ENCODE measurements at places on chromosomes 5 and 9.

- no peak for DNase-seq
These were observed 32.7 kb upstream of the ADRA1B start for GRCh38 chr5:159883522-159883950.

DNA sequence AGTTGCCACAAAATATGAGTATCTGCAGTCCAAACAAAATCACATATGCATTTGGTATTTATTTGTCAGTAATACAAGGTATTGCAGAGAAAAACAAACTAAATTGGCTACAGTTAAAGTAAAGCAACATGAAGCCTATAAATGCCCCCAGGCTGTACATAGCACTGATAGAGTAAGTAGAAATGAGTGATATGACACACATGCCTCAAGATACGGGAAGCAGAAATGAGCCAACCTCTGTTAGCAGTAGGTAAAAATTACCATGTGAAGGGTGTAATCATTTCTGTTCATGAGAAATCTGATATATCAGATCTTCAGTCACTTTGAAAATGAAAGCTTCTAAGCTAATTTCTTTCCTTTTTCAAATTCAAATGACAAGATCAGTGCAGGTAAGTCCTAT is 131.1 kb downstream of the CHSY3 start:
- DNase-seq = no peak

DNA sequence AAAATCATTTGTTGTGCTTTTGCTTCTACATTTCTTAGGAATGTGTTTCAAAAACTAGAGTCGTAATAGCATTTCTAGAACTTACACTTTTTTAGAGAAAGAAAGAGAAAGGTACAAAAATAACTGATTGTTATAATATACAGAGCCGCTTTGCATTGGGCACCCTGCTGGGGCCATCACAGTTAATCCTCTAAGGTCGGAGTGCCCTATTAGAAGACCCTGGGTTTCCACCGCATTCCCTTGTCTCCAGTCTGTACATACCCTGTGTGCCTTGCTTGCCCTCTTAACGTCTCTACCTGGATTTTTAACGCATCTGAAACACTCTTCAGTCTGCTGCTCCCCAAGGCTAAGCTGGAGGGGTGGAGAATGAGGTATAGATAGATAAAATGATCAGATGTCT is 1.3 kb downstream of the MARVELD2 start:
- DNase-seq = no peak

DNA sequence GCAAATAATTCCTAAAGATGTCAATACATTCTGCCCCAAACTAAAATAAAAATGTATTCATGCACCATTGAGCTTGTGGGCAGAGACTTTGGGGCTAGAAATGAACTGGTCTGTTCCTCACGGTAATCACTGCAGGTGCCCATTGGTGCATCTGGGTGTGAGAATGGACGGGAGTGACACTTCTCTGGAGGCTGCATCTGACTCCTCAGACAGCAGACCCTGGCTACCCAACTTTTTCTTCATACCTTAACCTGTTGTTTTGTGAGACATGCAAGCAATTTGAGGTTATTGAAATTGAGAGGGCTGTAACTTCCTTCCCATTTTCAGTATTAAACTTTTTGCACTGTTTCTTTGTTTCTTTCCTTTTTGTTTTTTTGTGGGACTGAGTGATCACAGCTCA is 333.4 kb downstream of the ICE1 start:
- no peak for DNase-seq

DNA sequence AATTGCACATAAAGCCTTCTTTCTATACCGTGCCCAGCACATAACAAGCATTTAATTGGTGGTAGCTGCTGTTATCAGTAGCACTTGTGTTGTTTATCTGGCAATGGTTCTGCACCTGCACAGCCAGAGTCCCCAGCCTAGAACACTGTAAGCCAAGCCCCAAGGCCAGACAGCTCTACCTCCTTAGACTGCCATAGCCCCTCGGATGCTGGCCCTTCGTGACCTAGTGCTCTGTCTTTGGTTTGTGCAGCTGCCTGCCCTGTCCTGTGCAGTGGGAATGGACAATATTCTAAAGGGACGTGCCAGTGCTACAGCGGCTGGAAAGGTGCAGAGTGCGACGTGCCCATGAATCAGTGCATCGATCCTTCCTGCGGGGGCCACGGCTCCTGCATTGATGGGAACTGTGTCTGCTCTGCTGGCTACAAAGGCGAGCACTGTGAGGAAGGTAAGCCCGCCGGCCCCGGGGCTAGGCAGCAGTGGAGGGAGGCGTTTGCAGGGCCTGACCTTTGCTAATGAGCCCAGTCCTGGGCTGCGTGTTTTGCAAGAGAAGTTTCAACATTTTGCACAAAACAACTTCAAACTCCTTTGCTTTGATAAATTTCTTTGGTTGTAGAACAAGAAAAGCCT is 173.3 kb upstream of the WWC1 start:
- no peak for DNase-seq

- no peak for DNase-seq
These were observed 252.3 kb upstream of the ADRA1B start for GRCh38 chr5:159663986-159664385.

- DNase-seq = peak; percentile 18
These were observed 28.4 kb downstream of the NNT start for GRCh38 chr5:43631182-43631910.

DNA sequence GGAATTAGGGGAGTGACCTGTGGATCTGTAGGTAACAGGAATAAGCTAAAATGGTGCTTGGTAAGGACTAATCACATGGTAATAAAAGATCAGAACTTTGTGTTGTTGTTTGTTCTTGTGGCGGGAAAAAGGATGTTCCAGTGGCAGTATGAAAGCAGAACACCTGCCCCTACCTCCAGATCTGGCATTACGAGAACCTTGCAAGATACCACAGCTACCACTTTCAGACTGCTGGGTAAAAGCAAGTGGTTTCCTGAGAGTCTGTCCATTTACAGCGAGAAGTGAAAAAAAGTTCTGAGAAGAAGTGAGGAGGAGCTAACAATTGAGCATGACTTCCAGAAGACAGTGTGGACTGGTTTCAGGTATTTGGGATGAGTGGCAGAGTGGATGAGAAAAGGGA is 252.5 kb downstream of the TLE4 start:
- DNase-seq = peak; percentile 36

DNA sequence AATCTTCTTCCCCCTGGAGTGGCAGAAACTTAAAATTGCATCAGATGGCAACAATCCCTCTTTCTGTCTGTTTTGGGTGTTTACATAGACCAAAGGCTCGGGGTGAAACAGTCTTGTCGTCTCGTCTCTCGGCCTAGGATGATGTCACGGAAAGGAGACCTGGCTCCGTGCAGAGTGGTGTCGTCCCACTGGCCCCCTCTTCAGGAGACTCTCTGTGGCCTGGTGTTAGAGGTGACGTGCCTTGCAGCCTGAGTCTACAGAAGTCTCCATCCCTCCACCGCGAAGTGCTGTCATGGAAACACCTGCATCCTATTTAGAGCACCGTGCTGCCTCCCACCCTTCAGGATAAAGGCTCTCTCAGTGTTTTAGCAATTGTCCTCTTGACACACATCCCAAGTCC is 409.7 kb downstream of the IRX1 start:
- no peak for DNase-seq

- no peak for DNase-seq
These were observed 158.0 kb upstream of the APC start for GRCh38 chr5:112579599-112580170.

- DNase-seq = no peak
These were observed 267.8 kb upstream of the CLINT1 start for GRCh38 chr5:158126442-158127405.

- DNase-seq = no peak
These were observed at the start of gene HAND1 for GRCh38 chr5:154478224-154478565. TSS of gene HAND1 (minus strand) at chr5:154478227. CDS start at chr5:154478008, 219 bp downstream.

DNA sequence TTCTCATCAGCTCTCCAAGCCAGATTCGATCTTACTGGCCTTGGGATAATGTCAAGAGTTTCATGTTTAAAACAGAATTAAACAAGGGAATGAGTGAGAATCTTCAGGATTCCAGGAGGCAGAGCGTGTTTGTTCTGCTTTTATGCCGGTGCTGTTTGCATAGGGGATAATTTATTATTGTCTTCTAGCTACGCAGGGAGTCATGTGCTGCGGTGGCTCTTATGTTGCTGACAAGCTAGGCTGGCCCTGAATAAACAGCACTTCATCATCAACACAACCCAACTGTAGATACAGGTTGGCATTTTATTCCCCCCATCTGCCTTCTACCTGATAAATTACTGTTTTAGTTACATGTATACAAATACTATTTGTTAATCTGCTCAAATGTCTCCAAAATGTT is 47.1 kb upstream of the PCA3 start:
- no peak for DNase-seq

GRCh38 chr5:15524712-15525111 is 24.7 kb downstream of the FBXL7 start:
- DNase-seq = no peak

GRCh38 chr9:111726949-111727348 is 65.5 kb downstream of the GNG10 start:
- no peak for DNase-seq
